ENCODE measurements at places on chromosomes 5 and 9. TPM values are rescaled to one million over a fixed set of nuclear protein-coding genes. Genes with fewer than 3 reads are reported as not detected.

The ZDHHC11B gene
- total RNA-seq = 13.4 TPM

DNA sequence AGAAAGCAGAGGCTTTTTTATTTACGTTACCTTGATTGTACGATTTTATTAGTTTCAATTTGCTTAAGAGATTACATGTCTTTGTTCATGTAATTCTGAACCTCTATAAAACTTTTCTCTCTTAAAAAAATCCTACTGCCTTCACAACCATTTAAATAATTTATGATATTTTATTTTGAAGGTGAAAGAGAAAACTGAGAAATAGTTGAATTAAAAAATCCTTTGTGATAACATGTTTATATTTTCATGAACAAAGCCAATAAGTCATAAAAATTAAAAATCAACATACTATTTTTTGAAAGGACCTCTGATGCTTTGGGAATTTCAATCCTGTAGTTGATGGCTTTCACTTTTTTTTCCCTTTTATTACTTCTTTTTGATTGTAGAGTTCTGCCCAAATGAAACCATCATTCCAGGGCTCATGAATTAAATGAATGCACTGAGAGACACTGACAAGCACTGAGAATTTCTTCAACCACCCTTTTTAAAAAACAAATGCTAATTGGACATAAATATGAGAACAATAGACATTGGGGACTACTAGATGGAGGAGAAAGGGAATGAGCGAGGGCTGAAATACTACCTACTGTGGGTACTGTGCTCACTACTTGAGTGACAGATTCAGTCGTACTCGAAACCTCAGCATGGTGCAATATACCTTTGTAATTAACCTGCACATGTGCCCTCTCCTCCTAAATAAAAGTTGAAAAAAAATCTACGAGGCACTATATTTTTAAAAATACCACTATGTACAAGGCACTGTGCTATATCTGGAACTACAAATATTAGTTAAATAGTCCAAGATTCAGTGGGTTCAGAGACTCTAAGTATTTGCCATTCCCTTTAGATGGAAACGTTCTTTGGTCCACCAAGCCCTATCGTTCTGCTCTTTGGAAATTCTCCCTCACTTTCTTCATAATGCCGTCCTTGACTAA lies 5.9 kb downstream of the CDKN2A start:
- no peak for DNase-seq

GRCh38 chr5:145347026-145347616 lies 488.0 kb downstream of the PRELID2 start:
- DNase-seq = no peak

GRCh38 chr9:134509281-134509680 lies 132.3 kb upstream of the COL5A1 start:
- no peak for DNase-seq

DNA sequence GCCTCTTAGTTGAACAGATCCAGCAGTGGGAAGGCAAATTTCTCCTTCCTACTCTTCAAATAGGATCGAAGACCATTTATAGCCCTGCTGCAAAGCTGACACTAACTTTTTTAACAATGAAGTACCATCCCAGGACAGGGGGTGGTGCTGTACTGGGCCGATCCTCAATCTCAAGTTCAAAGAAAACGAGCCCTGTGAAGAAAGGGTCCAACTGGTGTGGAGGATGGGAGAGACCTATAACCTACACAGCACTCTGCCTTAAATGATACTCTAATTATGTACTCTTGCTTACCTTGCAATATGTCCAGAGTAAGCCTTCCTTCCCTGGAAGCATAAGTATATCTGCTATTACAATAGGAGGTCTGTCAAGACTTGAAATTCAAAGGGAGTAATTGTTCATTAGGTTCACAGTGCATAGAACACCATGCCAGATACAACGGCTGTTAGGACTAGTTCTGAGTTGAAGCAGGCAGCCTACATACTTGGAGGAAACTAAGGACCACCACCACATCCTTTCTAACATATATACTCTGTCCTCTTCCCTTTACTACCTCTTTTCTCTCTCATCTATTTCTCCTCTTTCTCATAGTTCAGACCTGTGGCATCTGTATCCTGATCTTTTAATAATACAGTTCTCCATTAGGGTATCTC lies 6.2 kb downstream of the ETF1 start:
- DNase-seq = no peak

- no peak for DNase-seq
These were observed 272.5 kb downstream of the SYK start for GRCh38 chr9:91073811-91074771.
